ENCODE measurements at places on chromosomes 6 and 20. TPM values are rescaled to one million over a fixed set of nuclear protein-coding genes. Genes with fewer than 3 reads are reported as not detected.

Gene RNF144B
- 5.8 TPM for total RNA-seq

DNA sequence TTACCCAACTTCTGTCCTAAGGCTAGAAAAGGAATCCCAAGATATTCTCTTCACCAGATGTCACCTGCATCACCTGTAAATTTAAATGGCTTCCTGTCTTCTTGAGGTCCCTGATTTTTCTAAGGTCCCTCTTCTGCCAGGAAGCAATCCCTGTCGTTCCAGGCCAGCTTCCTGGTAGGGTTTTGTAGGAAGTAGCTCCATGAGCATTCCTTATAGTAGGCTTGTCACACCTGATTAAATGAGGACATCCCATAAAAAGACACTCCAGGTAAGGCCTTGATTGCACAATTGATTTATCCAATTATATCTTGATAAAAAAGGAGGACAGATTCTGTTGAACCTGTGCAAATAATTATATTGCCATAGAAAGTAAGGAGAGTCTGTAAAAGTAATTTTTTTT is 8.7 kb downstream of the RAB44 start:
- no peak overlapping the region for H3K27ac ChIP-seq
- H3K27me3 ChIP-seq: no peaks in the 10 kb centered on the region
- no peaks in the 10 kb centered on the region for H3K36me3 ChIP-seq
- H3K4me1 ChIP-seq: peaks cover 2% of the 10 kb centered on the region
- no peak for DNase-seq

DNA sequence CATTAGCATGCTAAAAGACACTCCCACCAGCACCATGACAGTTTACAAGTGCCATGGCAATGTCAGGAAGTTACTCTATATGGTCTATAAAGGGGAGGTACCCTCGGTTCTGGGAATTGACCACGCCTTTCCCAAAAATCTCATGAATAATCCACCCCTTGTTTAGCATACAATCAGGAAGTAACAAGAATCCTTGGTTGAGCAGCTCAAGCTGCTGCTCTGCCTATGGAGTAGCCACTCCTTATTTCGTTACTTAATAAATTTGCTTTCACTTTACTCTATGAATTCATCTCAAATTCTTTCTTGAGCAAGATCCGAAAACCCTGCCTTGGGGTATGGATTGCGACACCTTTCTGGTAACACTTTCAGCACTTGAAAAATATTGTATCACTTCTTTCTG is 243.0 kb downstream of the BMP2 start:
- no peaks in the 10 kb centered on the region for H3K4me1 ChIP-seq
- H3K4me3 ChIP-seq: no peak overlapping the region
- H3K27ac ChIP-seq: no peak overlapping the region
- DNase-seq: no peak
- no peaks in the 10 kb centered on the region for H3K27me3 ChIP-seq

DNA sequence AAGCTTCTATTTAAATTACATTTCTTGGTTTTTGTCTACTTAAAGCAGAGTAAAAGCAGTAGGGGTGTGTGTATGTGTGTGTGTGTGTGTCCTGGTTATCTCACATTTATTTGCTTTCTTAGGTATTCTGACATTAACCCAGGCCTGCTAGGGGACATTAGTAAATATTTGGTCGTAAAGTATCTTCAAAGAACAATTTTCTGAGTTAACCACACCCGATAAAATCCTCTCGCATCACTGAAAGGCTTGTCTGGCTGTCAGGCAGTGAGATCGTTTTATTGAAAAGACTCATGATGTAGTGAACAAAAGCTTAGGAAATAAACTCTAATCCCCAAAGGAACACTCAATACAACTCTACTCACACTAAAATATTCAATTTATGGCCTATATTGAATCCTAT is 77.9 kb downstream of the ZNF217 start:
- no peak for DNase-seq
- no peaks in the 10 kb centered on the region for H3K27me3 ChIP-seq
- H3K4me1 ChIP-seq: no peaks in the 10 kb centered on the region
- no peak overlapping the region for H3K4me3 ChIP-seq
- no peak overlapping the region for H3K27ac ChIP-seq
- H3K36me3 ChIP-seq: no peaks in the 10 kb centered on the region

- no peak overlapping the region for H3K27ac ChIP-seq
- H3K36me3 ChIP-seq: peaks cover 19% of the 10 kb centered on the region
- H3K4me1 ChIP-seq: peaks cover 5% of the 10 kb centered on the region
- DNase-seq: no peak
- no peaks in the 10 kb centered on the region for H3K27me3 ChIP-seq
- no peak overlapping the region for H3K4me3 ChIP-seq
These were observed 162.0 kb upstream of the SIM1 start for GRCh38 chr6:100626721-100627120.

Gene DLK2
- 0.29 TPM for total RNA-seq

DNA sequence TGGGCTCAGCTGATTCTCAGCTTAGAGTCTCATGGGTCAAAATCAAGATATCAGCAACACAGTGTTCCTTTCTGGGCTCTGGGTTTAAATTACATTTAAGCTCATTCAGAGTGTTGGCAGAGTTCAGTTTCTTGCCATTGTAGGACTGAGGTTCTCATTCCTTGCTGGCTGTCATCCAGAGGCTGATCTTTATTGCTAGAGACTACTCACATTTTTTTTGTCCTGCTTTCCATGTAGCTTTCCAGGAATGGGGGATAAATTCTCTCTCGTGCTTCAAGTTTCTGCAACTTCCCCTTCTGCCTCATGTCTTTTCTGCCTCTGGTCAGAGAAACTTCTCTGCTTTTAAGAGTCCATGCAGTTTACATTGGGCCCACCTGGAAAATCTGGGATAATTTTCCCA is 86.9 kb downstream of the RFX6 start:
- H3K4me1 ChIP-seq: no peaks in the 10 kb centered on the region
- no peak for DNase-seq
- no peaks in the 10 kb centered on the region for H3K36me3 ChIP-seq
- no peak overlapping the region for H3K27ac ChIP-seq
- H3K4me3 ChIP-seq: no peak overlapping the region
- H3K27me3 ChIP-seq: peaks cover 7% of the 10 kb centered on the region

DNA sequence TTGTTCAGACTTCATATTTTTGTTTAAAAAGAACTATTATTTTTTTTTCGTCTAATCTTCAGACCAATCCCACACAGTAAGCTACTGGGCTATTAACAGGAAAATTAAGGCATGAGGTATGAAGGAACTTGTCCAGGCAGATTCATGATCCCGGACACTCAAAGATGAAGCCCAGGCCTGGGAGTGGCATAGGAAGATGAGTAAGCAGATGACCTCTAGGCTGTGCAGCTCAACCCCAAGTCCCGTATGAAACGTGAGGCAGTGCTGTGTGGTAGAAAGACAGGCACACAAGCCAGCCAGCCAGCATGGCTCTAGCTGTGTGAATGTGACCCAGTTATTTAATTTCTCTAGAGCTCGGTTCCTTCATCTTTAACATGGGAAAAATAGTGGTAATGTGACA is 231.9 kb downstream of the CLIC5 start:
- H3K36me3 ChIP-seq: no peaks in the 10 kb centered on the region
- no peaks in the 10 kb centered on the region for H3K27me3 ChIP-seq
- H3K4me3 ChIP-seq: no peak overlapping the region
- DNase-seq: no peak
- H3K4me1 ChIP-seq: no peaks in the 10 kb centered on the region

GRCh38 chr6:49775043-49775442 is 12.0 kb downstream of the PGK2 start:
- no peaks in the 10 kb centered on the region for H3K27me3 ChIP-seq
- no peaks in the 10 kb centered on the region for H3K4me1 ChIP-seq
- no peaks in the 10 kb centered on the region for H3K36me3 ChIP-seq
- DNase-seq: no peak
- no peak overlapping the region for H3K27ac ChIP-seq

Gene CFAP61
- not detected for total RNA-seq

DNA sequence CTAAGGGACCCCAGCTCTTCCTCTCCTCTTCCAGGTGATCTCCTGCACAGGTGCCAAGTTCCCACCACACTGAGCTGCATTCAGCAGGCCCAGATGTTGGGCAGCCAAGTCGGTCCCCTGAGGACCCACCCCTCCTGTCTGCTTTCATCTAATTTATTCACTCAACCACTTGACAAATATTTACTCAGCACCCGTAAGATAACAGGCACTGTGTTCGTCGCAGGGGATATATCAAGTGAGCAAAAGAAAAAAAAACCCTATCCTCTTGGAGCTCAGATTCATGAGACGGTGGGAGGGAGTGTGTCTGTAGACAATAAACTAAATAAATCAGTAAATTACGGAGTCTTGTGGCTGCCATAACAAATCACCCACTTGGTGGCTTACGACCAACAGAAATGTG is 143.6 kb downstream of the MRPL14 start:
- no peaks in the 10 kb centered on the region for H3K36me3 ChIP-seq
- no peaks in the 10 kb centered on the region for H3K27me3 ChIP-seq
- H3K27ac ChIP-seq: no peak overlapping the region
- H3K4me3 ChIP-seq: no peak overlapping the region

GRCh38 chr6:53112871-53113270 is 35.8 kb downstream of the GCM1 start:
- H3K4me1 ChIP-seq: no peaks in the 10 kb centered on the region
- no peaks in the 10 kb centered on the region for H3K36me3 ChIP-seq
- no peak overlapping the region for H3K27ac ChIP-seq
- no peak overlapping the region for H3K4me3 ChIP-seq

Gene HCRTR2
- total RNA-seq: not detected

Gene ULBP1
- total RNA-seq: 0.88 TPM

Gene PRR18
- total RNA-seq: 0.29 TPM

Gene NUP153
- 28.6 TPM for total RNA-seq

DNA sequence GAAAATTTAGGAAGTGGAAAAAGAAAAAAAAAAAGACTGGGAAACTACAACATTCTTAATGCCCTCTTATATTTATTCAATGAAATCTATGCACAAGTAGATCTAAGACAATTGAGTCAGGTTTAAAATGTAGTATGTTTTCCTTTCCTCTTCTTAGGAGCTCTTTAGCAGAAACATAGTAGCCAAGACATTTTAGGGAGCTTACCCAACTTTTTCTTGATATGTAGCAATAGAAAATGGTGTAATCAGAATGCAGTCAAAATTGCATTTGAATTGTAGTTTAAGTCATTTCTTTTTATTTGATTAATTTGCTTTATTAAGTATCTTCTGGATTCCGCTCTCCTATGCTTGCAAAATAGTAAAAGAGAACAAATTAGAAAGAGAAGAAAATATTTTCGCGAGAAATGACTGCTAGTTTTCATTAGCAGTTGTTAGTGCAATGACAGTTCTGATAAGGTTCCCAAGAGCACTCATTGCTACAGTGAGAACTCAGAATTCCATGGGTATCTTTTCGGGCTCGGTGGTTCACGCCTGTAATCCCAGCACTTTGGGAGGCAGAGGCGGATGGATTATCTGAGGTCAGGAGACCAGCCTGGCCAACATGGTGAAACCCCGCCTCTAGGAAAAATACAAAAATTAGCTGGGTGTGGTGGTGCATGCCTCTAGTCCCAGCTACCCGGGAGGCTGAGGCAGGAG is 52.2 kb downstream of the JARID2 start:
- no peak overlapping the region for H3K27ac ChIP-seq
- H3K36me3 ChIP-seq: no peaks in the 10 kb centered on the region
- no peak for DNase-seq
- H3K27me3 ChIP-seq: no peaks in the 10 kb centered on the region

DNA sequence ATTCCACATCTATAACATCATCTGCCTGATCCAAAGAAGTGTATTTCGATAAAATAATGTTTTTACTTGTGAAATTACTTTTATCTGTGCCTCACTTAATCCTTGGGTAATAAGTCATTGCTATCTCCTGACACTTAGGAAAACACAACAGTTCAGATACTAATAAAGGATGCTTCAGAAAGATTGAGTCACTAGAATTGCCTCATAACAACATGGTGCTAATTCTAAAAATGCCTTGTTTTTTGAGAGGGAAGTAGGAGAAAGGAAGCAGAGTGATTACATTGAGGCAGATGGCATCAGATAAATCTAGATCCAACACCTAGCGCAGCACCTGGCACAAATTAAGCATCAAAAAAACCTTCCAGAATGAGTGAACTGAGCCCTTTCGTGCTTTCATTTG is 69.0 kb downstream of the NCOA7 start:
- H3K36me3 ChIP-seq: no peaks in the 10 kb centered on the region
- H3K4me3 ChIP-seq: no peak overlapping the region
- no peak for DNase-seq
- H3K27ac ChIP-seq: no peak overlapping the region

Gene DDX43
- 5.0 TPM for total RNA-seq

Gene ANKEF1
- total RNA-seq: 2.1 TPM

Gene TRIM10
- total RNA-seq: not detected

GRCh38 chr6:5446362-5447075 is 185.2 kb downstream of the FARS2 start:
- no peaks in the 10 kb centered on the region for H3K36me3 ChIP-seq
- no peak overlapping the region for H3K4me3 ChIP-seq
- peaks cover 5% of the 10 kb centered on the region for H3K4me1 ChIP-seq
- no peak overlapping the region for H3K27ac ChIP-seq

Gene EFCAB8
- 1.4 TPM for total RNA-seq

- no peaks in the 10 kb centered on the region for H3K36me3 ChIP-seq
- H3K27me3 ChIP-seq: no peaks in the 10 kb centered on the region
- H3K27ac ChIP-seq: peak overlapping the region; percentile 86
- DNase-seq: peak; percentile 91
- H3K4me1 ChIP-seq: peaks cover 30% of the 10 kb centered on the region
These were observed 105.0 kb downstream of the PREX1 start for GRCh38 chr20:48722737-48723191.

DNA sequence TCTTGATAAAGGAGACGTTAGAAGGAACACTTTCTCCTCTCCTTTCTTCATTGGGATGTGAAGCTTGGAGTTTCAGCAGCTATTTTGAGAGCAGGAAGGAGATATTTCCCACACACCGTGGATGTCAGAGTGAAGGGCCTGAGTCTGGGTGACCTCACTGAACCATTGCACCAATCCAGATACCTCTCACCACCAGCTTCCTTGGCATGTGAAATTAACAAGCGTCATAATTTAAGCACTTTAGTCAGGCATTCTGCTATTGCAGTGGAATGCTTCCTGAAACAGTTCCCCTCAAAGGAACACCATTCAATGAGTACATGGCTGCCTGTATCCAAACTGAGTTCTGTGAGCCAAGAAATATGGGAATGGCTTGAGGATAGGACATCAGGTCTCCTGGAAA is 83.7 kb downstream of the CHMP4B start:
- H3K36me3 ChIP-seq: no peaks in the 10 kb centered on the region
- H3K27me3 ChIP-seq: no peaks in the 10 kb centered on the region
- peak overlapping the region; percentile 62 for H3K27ac ChIP-seq
- peaks cover 26% of the 10 kb centered on the region for H3K4me1 ChIP-seq

GRCh38 chr6:20463396-20463795 is 61.7 kb downstream of the E2F3 start:
- H3K36me3 ChIP-seq: no peaks in the 10 kb centered on the region
- no peak overlapping the region for H3K4me3 ChIP-seq
- H3K4me1 ChIP-seq: no peaks in the 10 kb centered on the region
- H3K27me3 ChIP-seq: no peaks in the 10 kb centered on the region
- no peak for DNase-seq
- no peak overlapping the region for H3K27ac ChIP-seq

All from osteoblast (primary cell).